ENCODE measurements at places on chromosomes 16 and 17.

DNA sequence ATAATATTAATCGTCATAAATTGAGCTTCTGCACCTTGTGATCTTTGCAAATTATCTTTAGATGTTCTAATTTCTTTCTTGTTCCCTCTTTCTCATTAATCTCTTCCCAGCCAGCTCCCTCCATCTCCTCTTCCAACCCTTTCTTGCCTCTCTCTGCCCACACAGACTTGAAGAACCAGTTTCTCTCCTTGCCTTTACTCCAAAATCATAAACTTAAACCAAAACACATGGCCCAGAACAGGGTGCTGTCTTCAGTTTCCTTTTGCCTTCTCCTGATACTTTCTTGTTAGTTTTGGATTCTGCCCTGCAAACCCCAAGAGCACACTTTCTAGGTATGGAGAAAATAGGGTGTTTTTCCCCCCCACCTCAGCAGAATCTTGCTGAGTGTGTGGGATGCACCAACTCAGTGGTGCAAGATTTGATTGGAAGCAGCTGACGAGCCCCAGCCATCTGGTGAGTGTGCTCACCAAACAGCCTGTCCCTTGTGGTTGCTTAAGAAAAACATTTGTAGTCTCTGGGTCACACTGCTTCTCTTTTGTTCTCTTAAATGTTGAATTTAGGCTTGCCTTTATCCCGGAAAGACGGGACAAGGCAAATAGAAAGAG, 175.8 kb upstream of the MAF start:
- DNase-seq: no peak

DNA sequence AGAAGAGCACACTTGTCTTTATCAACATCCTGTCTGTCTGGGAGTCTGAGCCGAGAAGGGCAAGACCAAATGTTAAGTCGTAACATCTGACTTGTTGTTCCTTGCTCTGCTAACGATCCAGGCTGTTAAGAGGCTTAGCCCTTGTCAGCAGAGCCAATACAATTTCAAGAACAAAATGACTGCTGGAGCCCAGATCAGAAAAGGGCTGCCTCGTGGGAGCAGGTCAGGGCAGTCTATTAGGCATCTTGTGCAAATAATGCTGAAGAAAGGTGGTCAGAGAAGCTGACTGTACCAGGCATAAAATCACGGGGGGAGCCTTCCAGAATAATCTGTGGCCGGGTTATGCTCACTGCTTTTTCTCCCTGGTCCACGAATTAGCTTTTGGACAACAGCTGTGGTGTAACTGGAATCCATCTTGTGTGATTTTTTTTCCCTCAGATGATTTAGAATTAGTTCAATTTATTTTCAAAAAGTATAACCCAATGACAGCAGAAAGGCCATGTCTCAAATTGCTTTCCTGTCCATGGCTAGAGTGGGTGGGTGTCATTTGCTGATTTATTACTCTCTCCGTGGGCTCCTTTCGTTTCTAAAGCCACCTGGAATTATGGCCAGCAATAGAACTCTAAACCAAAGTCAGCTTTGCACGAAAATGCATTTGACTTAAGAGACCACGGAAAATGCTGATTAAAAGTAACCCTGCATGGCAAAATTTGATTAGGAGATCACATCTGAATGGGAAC, 221.1 kb upstream of the HSBP1 start:
- peak; percentile 8 for DNase-seq

DNA sequence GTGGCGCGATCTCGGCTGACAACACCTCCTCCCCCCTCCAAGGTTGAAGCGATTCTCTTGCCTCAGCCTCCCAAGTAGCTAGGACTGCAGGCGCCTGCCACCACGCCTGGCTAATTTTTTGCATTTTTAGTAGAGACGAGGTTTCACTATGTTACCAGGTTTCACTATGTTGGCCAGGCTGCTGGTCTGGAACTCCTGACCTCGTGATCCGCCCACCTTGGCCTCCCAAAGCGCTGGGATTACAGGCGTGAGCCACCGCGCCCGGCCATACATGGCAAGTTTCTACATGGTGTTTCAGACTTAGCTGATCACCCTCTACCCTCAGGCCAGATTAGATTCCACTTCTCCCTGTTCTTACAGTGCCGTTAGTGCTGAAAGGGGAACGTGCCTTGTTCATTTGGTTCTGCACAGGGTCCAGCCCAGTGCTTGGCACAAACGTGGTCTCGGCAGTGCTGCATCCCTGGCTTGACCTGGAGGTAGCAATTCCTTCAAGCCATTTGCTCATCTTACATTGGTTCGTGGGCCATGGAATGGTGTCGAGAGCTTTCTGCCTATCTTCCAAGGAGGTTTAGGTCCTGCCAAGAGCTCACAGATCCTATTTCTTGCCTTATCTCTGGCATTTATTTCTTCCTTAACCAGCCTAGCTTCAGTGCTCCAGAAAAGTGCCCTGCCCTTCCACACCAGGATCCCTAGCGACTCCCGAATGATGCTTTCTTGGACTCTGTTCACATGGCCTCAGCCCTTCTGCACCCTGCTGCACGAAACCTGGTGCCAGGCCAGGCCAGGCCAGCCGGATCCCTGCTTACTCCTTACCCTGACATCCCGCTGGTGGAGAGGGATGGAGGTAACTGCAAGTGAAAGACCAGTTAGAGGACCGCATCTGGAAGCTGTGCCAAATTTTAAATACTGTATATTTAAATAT, 14.8 kb upstream of the AURKB start:
- DNase-seq: no peak

DNA sequence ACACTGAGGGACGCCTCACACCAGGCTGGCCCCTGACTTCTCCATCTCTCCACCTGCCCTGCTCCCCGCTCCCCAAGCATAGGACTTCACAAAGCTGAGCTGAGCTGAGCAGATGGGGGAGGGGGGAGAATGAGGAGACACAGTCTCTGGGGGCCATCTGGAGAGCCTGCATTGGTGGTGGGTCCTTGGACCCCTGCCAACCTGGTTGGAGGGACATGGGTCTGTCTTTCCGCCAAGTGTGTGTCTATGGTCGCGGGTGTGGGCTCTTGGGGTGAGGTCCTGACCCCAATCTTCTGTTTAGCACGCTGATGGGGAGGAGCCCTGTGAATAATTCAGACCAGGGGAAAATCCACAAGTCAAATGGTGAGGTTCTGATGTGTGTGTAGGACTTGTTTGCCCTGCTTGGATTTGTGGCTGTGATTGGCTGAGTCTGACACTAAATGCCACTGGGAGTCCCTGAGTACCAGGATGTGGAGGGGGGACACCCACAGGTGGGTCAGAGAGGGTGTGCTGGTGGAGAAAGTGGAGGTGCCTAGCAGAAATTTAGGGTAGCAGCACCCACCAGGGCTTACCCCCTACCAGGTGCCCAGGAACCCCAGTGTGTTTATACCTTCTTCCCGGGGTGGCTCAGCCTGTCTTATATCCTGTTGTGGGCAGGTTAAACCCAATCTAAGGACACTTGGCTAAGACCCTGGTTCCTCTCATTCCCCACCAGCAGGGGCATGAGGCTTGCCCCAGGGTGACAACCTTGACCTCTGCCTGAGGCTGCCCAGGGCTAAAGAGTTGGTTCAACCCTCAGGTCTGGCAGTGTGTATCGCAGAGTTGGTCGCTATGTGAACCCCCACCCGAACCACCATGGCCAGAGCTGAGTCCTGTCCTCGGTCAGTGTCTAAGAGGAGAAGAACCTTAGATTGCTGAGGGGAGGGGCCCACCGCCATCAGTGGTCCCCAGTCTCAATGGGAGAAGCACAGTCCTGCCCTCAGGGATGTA, 2.1 kb downstream of the FMNL1 start:
- DNase-seq: no peak

DNA sequence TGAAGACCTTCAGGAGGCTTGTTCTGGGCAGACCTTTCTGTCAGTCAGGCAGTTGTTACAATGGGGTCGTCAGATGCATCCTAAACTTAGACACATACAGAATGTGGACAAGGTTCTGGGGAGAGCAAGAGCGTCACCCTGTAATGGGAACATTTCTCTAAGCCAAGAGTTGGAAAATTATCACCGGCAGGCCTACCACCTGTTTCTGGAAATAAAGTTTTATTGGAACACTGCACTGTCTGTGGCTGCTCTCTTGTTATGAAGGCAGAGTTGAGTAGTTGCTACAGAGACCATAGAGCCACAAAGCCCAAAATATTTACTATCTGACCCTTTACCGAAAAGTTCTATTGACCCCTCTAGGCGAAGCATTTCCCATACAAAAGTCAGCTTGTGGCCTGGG, 106.2 kb downstream of the CPPED1 start:
- no peak for DNase-seq

DNA sequence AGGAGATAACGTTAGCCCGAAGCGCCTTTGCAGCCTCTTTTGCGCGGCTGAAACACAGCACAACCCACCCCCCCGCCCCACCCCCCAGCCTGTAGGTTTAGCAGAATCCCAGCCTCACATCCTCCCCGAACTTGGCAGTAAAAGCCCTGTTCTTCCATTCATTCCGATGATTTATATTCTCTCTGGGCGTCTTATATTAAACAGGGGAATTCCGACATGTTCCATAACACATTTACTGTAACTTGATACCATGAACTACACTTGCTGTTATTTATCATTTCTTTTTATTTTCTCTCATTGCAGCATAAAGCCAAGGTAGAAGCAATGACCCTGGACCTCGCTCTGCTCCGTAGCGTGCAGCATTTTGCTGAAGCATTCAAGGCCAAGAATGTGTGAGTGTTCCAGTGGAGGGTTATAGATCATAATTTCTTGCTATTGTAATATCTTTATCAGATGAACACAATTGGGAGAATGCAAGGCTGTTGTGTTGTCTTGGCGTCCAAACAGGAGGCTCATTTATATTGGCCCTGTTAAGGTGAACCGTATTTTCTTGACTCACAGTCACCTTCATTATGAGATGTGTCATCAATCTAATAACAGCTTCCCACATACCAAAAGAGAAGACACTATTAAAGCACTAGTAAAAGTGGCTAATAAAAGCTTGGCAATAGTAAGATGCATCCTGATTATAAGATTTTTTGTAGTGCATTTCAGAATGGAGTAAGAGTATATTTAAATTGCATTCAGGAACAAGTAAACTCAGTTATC, 287.3 kb downstream of the WWOX start:
- no peak for DNase-seq

GRCh38 chr17:44863061-44863918, 15.6 kb downstream of the HIGD1B start:
- no peak for DNase-seq

GRCh38 chr17:80845863-80846671, 145.6 kb upstream of the CHMP6 start:
- DNase-seq: no peak

DNA sequence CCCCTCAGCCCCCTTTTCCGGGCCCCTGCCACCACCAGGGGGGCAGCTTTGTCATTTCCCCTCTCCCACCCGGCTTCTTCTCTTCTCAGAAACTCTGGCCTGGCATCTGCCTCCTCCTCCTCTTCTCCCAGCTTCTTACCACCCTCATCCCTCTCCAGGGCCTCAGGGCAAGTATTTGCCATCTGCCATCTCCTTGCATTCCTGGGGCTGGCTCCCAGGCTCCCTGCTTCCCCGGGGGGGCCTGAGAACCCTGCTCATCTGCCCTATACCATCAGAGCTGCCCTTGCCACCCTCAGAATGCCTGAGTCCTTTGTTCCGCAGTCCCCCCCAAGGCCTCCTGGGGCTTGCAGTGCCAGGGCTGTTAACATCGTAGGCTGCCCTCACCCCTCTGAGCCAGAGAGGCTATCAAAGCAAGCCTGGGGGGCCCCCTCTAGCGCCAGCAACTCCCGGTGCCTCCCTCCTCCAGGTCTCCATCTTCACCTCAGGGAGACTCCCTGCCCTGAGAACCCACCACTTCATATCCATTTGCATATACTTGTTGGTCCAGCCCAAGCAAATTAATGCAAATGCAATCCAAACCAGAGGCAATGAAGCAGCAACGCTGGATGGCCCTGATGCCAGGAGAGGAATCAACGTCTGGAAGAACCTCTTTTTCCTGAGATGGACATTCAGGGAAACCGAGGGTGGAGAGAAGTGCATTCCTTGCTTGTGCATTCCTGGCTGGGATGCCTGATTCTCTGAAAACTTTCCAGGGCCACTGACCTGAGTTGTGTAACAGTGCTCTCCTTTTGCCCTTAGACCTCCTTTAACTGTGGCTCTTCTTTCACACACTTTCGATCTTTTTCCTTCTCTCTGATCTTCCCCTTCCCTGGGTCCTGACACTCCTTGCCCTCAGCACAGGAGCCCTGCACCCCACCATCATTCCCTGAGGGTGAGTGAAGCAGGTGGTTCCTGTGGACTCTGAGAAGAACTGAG, 20.7 kb upstream of the SP2 start:
- DNase-seq: peak; percentile 57

- no peak for DNase-seq
These were observed 3.1 kb upstream of the EXOC7 start for GRCh38 chr17:76106703-76107102.

DNA sequence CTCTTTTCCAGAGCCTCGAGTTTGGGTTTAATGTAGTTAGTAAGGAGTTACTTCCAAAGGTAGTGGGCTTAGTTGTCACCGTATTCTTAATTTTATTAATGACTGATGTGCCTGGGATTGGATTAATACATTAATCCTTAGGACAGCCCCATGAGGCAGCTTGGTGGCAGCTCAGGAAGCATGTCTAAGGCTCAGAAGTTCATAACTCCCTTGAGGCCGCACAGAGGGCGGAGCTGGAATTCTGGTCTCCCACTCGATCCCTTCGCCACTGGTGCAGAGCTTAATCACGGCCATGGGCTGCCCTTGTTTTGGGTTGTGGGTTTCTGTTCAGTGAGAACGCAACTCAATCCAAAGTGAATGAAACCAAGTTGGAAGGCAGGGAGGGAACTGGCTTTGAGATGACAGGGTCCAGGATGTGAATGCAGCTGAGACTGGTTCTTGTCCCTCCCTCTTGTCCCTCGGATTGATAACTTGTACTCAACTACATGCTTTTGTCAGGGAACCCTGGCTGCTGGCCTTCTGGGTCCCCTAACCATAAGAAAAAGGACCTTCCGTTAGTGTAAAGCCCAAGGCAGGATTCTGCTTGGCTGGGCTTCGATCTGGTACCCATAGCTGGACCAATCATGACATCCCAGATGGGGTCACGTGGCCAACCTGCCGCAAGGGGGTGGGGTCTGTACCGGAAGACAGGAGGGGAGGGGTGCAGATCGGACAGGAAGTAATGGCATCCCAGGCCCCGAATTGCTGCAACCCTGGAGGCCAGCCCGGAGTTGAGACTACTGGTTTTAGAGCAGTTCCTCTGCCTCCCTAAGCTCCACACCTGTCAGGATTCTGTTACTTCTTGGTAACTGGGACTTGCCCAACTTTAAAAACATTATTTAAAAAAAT, 45.4 kb downstream of the SNX20 start:
- no peak for DNase-seq

DNA sequence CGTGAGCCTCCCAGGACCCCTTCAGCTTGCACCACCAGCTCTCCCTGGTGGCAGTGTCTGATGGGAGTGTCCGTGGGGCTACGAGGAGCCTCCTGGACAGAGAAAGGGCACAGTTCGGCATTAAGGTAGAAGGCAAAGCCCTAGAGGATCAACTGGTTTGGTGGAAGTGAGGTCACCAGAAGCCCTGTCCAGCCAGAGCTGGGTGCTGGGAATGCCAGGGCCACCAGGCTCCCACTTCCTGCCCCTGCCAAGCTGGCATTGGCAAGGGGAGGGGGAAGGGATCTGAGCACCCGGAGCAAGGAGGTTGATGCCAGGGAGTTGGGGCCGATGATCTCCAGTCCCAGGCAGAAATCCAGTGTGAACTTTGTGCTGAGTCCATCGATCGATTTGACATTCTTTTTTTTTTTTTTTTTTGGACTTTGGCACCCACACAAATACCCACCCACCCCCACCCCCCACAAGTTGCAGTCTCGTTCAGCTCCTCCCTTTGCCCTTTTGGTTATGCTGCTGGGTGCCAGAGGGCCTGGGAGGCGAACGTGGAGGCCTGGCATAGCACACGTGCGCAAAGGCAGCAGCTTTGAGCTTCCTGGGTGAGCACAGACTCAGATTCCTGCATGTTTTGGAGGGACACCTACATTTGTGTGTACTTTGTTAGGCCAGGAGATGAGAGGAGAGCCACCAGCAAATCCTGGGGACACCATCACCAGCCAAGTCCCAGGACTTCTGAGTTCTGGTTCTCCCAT, 2.1 kb downstream of the NHERF1 start:
- DNase-seq: no peak

Data from EH (cell line).